ENCODE measurements at places on chromosomes 13 and 19.

GRCh38 chr13:19852766-19853165, 10.7 kb downstream of the ZMYM5 start:
- DNase-seq: no peak

- DNase-seq: no peak
Observed at GRCh38 chr13:98585398-98585754, 8.5 kb upstream of the STK24 start.

GRCh38 chr13:42356184-42356575, 84.2 kb downstream of the AKAP11 start:
- DNase-seq: peak; percentile 63

GRCh38 chr13:30141775-30142485, 165.4 kb downstream of the KATNAL1 start:
- DNase-seq: no peak

- DNase-seq: peak; percentile 72
Observed at GRCh38 chr19:38684078-38684861, 36.8 kb downstream of the ACTN4 start.
